Motor neuron (in vitro differentiated cells): ENCODE measurements at places on chromosomes 3 and 15.

DNA sequence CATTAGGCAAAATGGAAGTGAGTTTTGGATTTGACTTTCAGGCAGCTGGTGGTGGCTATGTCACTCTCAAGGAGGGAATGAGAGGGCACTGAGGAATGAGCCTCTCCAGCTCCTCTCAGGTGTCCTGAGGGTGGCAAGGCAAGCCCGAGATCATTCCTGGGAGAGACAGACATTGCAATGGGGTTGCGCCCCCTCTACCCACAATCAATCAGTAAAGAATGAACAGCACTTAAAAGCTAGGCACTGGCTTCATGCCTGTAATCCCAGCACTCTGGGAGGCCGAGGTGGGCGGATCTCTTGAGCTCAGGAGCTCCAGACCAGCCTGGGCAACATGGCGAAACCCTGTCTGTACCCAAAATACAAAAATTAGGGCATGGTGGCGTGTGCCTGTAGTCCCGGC, 14.1 kb upstream of the SHF start:
- no peak for ATAC-seq

- no peak for ATAC-seq
Observed at GRCh38 chr3:141065258-141065657, 14.1 kb downstream of the SPSB4 start.

- no peak for ATAC-seq
Observed at GRCh38 chr3:28279770-28280169, 38.4 kb downstream of the CMC1 start.

- no peak for ATAC-seq
Observed at GRCh38 chr3:119500901-119501300, 2.6 kb downstream of the TIMMDC1 start.

GRCh38 chr3:64216274-64217147, 8.8 kb downstream of the PRICKLE2 start:
- peak; percentile 93 for ATAC-seq
